AG09309 (cell line): ENCODE measurements at places on chromosomes 4 and X.
A peak's percentile ranks its signal among the peaks of the same experiment; 100 is the strongest.

- no peak for DNase-seq
Observed at GRCh38 chrX:124736553-124737270, 390.3 kb downstream of the SH2D1A start.

DNA sequence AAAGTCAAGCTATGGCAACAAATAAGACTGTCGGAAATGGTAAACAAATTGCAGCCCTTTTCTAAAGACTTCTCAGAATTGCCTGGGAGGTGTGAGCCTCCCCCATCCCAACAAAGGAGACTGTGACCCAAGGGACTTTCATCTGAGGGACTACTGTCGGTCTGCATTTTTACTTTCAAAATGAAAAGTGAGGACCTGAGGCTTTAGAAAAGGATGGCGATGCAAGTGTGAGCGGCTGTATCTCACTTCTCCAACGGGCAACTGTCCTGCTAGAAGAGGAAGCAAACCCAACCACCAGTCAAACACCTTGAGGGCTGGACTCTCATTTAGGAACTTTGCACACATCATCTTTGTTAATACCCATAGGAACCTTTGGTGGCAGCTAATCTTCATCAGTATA lies 62.6 kb upstream of the CLNK start:
- no peak for DNase-seq

GRCh38 chrX:12002876-12003275 lies 135.4 kb upstream of the FRMPD4 start:
- DNase-seq: no peak

DNA sequence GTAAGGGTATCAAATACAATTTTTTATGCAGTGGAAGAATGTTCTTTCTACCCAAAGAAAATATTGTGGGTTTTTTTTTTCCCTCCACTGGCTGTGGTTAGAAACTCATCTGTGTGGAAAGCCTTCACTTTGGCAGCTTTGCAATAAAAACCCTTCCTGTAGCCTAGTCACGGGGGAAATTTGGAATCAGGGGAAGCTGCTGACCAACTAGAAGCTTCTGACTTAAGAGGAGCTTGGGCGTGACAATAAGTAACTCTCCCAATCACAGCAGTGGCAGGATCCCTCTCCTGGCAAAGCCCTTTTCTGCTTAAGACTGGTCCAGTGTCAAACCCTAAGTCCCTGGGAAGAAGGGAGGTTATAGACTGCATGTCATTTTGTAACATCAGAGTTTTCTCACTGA lies 87.9 kb downstream of the LRRC66 start:
- DNase-seq: peak; percentile 81

DNA sequence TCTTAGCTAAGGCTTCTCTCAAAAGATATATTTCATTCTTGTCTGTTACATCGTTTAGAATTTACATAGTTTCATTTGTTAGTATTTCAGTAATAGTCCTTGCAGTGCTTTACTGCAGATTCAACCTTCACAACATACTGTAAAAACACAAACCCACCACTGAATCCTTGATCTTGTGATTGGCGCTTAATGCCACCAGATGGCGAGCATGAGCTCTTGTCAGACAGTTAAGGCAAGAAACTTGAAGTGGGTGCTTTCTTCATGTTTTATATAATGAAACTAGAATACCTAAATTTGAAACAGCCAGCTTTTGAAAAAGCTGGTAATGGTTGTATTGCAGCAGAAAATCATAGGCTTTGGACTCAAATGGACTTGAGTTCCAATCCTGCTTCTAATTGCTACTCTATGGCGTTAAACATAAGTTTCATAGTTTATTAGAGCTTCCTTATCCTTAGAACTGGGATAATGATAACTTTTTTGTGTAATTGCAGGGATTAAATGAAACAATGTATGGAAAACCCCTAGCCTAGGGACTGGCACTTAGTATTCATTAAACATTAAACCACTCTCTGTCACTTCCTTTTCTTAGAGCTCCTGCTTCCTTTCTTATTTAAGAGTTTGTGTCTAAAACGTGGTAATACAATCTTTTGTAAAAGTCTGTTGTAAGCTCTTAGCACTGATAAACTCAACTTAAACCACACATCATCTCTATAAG lies 95.1 kb downstream of the USP9X start:
- DNase-seq: peak; percentile 17

- DNase-seq: no peak
Observed at GRCh38 chrX:126967225-126967624, 147.7 kb downstream of the PRR32 start.

- DNase-seq: no peak
Observed at GRCh38 chr4:138522366-138522765, 280.2 kb upstream of the SLC7A11 start.

DNA sequence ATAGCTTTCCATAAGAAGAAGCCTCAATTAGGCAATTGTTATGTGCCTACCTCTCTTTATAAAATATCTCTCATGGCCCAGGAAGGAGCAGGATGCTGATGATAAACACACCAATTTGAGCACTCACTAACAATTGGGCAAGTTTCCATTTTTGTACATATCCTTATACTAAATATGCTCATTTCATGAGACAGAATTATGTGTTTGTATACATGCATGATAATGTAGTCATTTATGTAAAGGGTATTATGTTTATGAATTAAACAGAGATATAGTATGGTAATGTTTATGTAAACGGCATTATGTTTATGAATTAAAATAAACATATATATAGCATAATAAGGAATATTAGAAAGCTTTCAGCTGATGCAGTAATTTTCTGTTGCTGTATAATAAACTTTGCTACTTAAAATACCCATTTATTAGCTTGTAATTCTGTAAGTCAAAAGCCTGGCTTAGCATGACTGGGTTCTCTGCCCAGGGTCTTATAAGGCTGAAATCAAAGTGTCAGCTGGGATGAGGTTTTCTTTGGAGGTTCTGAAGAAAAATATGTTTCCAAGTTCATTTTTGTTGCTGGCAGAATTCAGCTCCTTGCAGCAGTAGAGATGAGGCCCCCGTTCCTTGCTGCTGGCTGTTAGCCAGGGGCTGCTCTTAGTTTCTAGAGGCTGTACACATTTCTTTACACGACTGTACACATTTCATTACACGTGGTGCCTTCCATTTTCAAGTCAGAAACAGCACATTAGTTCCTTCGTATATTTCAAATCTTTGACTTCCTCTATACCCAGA lies 89.0 kb downstream of the GLRA2 start:
- no peak for DNase-seq

- DNase-seq: no peak
Observed at GRCh38 chr4:41442810-41443209, 95.1 kb upstream of the LIMCH1 start.
